Fibroblast of skin of right biceps (primary cell): ENCODE measurements at places on chromosomes 7 and 10.

DNA sequence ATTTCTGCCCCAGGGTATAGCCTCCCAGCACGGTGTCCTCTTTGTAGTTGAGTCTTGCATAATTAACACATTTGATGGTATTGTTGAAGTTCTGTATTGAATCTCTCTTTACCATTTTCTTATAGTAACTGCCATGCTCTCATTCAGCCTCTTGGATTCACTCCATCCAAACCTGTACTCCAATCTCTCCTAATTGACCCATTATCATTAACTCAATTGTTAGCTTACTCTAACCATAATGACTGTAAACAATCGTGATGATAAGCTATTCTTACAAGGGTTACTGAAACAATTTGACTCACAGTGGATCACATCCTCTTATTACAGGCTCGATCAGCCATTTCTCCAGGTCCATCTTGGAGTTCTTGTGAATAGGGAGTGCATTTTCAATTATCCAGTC is 191.9 kb upstream of the AGK start:
- DNase-seq: no peak

DNA sequence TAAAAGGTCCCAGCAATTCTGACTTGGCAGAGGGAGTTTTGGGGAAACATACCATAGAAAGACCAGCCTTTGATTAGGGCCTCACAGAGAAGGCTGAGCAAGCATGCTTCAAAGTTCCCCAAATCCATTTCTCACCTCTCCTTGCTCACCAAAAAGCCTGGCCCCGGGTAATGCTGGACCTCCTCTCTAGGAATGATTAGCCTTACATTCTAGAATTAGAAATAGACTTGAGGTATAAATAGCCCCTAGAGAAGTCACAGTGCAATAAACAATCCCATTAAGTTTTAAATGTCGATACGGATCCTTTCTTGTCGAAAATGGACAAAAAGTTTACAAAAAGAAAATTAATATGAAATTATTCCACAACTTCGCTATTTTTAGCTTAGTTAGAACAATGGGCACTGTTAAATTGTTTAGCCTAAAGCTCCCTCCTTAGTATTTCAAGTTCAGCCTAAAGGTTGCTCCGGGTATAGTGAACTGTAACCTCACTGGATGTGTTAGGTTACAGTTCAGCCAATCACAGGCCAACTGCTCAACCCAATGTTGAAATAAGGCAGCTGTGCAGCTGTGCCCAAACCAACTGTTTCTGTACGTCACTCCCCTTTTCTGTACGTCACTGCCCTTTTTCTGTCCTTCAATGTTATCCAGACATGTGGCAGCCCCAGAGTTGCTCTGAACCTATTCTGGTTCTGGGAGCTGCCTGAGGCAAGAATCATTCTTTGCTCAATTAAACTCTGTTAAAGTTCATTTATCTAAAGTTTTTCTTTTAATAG is 7.9 kb upstream of the GSDME start:
- no peak for DNase-seq

GRCh38 chr7:140417456-140418155 is 13.7 kb downstream of the RAB19 start:
- no peak for DNase-seq

- DNase-seq: no peak
Measured at GRCh38 chr10:127867805-127868204, 24.9 kb downstream of the CLRN3 start.

DNA sequence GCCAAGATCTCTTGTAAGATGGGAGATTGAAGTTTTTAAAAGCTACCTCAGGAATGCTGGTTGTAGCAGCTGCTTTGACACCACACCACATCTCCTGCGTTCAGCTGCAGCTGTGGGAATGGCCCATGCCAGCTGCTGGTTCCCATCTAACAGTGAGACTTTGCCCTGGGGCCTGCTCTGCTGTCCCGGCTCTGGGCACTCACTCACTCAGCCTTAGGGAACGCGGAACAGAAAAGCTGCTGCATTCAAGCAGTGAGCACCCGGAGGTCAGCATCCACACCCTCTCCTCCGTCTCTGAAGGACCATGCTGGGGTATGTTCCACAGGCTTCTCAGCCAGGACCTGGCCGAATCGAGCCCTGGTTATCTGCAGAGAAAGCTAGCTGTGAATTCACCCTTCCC is 197.1 kb upstream of the CXCL12 start:
- no peak for DNase-seq

DNA sequence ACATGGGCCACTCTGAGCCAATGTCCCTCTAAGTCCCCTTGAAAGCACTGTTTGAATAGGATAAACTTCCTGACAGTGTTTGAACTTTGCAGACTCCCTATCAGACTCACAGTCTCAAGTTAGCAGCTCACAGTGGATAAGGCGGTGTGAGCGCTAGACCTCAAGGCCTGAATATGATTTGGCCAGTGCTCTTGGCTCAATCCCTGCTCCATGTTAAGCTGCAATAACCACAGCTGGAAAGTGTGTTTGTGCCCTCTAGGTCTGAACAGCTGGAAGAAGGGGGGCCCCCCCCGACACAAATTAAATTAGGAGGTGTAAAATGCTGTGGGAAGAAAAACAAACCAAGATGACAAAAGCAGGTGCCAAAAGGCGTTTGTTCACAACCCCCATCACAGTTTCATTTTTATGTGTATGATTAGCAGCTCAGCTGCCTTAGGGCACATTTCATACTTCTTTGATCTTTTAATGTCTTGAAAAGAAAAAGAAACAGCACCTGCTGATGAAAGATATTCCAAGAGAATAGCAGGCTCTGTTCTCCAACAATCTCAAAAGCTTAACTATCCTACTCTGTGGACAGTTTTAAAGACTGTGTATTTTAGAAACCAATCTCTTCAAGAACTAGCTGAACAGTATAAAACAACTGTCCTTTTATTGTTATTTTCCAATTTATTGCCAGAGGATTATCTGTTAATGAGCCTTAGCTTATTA is 167.6 kb downstream of the SNX13 start:
- no peak for DNase-seq
